Amniotic stem cell (primary cell): ENCODE measurements at places on chromosomes 7 and 10.

DNA sequence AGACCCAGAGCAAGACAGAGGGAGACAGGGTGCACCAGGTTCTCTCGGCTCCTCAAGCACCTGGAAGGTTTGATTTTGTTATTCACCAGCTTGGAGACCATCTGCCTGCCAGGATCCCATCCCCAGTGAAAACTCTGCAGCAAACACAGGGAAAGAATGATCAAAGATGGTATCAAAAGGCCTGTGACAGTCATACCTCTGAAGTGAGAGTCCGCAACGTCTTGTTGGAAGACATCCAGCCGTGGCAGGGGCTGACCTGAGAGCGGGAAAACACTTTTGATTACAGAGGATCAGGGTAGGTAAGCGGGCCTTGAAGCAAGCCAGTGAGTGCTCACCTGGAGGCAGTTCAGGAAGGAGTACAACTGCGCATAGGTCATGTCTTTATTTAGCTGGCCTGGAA lies 142.3 kb downstream of the ANLN start:
- no peak for DNase-seq

DNA sequence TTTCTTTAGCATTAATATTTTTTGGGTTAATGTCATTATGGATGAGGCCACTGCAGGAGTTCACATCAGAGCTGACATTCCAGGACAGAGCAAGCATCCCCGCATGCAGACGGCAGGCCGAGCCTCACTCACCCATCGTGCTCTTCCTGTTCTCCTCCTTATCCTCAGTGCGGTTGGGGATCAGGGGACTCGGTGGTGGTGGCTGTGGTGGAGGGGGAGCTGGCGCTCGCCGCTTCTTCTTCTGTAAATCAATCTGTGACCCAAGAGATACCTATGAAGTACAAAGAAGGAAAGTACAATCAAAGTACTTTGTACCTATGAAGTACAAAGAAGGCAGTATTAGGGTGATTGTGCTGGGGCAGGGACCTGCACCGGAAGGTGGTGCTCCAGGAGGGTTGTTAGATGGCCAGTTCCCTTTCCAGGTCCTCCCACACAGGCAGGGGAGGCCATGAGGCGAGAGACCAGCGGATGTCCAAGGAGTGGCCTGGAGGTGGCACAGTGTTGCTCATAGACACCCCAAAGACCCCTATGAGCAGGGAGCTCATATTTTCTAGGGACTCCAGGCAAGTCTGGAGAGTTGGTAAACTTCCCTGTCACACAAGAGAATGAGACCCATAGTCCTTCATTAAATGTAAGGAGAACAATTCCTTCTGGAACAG lies 231.4 kb downstream of the COBL start:
- DNase-seq = no peak

DNA sequence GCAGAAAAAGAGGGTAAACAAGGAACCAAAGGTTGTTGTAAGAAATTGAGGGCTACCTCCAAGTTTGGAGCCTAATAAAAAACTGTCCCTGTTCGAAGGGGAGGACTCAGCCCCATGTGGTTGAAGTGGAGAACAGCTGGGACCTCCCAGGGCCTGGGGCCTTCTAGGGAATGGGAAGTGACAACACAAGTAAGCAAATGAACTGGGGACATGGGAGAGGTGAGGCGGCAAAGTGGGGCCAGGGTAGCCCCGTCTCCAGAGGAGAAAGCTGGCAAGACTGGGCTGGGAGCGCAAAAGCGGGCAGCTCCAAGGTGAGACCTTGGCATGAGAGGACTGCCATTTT lies 198.1 kb downstream of the ZNF438 start:
- DNase-seq = no peak

- DNase-seq = no peak
These were observed 268 bp upstream of the IGFBP3 start for GRCh38 chr7:45921381-45921698.
